ENCODE measurements at places on chromosomes 7 and 10.

- no peak for DNase-seq
Measured at GRCh38 chr7:26480156-26480555, 188.5 kb downstream of the SNX10 start.

GRCh38 chr7:16627236-16627635, 18.3 kb downstream of the ANKMY2 start:
- DNase-seq: no peak

- peak; percentile 36 for DNase-seq
Measured at GRCh38 chr10:48309711-48310226, 3.3 kb downstream of the MAPK8 start.

GRCh38 chr10:35070521-35070920, 19.6 kb downstream of the CUL2 start:
- no peak for DNase-seq

DNA sequence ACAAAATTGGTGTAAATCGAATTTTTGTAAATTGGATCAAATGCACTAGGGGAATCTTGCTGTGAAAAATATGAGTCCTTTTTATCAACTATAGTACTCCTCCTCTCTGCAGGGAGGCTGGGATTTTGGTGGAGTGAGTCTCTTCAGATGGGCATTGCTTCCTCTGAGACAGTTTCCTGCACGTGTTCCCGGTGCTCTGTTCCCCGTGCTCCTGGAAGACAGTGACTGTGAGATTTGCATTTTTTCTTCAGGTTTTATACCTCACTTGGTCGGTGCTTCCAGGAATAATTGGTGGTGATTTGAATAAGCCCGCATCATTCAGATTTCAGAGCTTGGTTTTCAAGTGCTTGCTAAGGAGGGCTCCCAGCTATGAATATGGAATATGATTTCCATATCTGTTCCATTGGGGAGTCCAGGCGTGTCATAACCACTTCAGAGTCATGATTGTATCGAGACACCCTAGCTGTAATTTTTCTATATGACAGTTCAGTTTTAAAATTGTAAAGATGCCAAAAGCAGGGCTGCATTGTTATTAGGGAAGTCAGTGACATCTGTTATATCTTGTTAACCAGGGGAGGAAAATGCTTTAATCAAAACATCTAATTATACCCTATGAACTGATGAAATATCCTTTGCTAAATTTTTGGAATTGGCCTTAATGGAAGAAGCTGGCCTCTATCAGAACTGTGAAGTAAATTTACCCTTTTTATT, 12.3 kb downstream of the AUTS2 start:
- no peak for DNase-seq
